ENCODE measurements at places on chromosomes 13 and 19.

DNA sequence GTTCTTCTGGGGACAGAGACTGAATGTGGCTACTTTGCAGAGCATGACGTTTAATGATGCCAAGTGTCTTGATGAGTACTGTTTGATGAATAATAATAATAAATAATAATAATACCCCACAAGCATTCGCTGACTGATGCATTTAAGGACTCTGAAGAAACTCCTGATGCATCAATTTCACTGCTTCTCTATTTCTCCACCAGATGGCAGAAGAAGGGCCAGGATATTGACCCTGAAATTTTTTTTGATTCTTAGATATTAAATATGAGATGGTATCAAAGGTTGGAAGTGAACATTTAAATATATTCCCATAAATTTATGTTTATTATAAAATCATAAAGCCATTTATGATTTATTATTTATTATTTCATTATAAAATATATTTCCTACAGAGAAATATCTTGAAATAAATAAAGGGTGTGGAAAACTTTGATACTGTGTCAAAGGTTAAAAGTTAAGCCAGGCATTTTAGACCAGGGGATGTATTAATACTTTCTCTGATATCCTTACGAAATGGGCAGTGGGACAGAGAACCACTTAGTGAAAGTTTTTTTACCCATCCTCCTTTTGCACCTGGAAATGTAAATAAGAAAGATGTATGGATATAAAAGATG is 170.9 kb downstream of the LACC1 start:
- DNase-seq, result no peak

- no peak for DNase-seq
These were observed 16.9 kb downstream of the IZUMO4 start for GRCh38 chr19:2113439-2114211.

DNA sequence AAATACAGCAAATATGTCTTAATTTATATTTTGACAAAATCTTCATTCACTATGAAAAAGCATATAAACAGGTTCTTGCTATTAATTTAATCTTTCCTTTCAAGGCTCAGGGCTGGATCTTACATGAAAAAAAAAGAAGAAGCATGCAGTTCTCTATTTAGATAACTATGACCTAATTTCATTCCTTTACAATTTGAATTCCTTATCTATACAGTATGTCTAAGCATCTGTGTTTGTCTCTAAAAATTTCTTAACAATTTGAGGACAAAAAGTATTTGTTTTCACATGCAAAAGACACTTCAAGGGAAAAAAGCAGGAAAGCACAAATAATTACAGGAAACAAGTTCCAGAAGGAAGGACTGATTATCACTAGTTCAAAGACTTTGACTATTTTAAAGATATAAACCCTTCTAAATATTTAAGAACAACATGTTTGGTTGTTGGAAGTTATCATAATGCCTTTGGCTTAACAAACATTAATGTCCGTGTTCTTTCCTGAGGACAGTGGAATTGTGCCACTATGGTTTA is 157.5 kb downstream of the TBC1D4 start:
- no peak for DNase-seq

GRCh38 chr13:81874253-81874652 is 1533.3 kb upstream of the SPRY2 start:
- no peak for DNase-seq

GRCh38 chr19:35128398-35129057 is 6.3 kb downstream of the LGI4 start:
- DNase-seq, result no peak

Data from stimulated activated CD8-positive, alpha-beta memory T cell treated with anti-CD3 and anti-CD28 coated beads, Interleukin-2, amount 100 ng/mL, for 1 hour (primary cell).